ENCODE measurements at places on chromosomes 11 and 22.

- DNase-seq = peak; percentile 54
Measured at GRCh38 chr22:33018232-33018864, 39.8 kb downstream of the SYN3 start.

- peak; percentile 94 for DNase-seq
Measured at GRCh38 chr11:27754035-27755017, 54.1 kb upstream of the BDNF start.

GRCh38 chr11:94776351-94777321 is 8.5 kb downstream of the AMOTL1 start:
- peak; percentile 78 for DNase-seq

GRCh38 chr11:44226490-44226889 is 83.4 kb downstream of the ALX4 start:
- DNase-seq = no peak

- no peak for DNase-seq
Measured at GRCh38 chr11:67409261-67409666, 5.4 kb downstream of the TBC1D10C start.

Measured in kidney tubule cell (primary cell).